ENCODE measurements at places on chromosomes 5 and 9. TPM values are rescaled to one million over a fixed set of nuclear protein-coding genes. Genes with fewer than 3 reads are reported as not detected.

SCGB3A2 gene
- not detected for polyA plus RNA-seq

CKMT2 gene
- 2.7 TPM for polyA plus RNA-seq

BTNL8 gene
- polyA plus RNA-seq = 135 TPM

P4HA2 gene
- 34.8 TPM for polyA plus RNA-seq

- peaks cover 3% of the 10 kb centered on the region for H3K36me3 ChIP-seq
- H3K27ac ChIP-seq = no peak overlapping the region
- H3K27me3 ChIP-seq = no peaks in the 10 kb centered on the region
- H3K4me1 ChIP-seq = no peaks in the 10 kb centered on the region
- H3K4me3 ChIP-seq = no peak overlapping the region
These were observed 16.2 kb downstream of the HACD4 start for GRCh38 chr9:21015129-21015815.

DNA sequence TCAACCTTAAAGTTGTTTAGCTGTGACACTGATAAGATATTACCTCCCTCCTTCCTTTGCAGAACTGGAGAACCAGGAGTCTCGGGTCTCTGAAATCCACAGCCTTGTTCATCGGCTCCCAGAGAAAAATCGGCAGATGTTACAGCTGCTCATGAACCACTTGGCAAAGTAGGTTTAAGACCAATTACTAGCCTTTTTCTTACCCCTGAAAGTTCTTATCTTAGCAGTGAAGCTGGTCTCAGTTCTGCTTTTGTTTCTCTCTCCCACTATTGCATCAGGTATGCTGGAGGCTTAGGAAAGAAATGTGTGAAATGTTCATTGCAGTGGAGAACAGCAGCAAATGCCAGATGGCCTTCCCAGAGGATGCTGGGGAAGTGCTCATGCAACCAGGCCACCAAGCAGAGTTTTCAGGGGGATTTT lies 287.4 kb downstream of the ARHGAP26 start:
- peaks cover 2% of the 10 kb centered on the region for H3K4me1 ChIP-seq
- no peak overlapping the region for H3K4me3 ChIP-seq
- H3K27me3 ChIP-seq = no peaks in the 10 kb centered on the region

DNA sequence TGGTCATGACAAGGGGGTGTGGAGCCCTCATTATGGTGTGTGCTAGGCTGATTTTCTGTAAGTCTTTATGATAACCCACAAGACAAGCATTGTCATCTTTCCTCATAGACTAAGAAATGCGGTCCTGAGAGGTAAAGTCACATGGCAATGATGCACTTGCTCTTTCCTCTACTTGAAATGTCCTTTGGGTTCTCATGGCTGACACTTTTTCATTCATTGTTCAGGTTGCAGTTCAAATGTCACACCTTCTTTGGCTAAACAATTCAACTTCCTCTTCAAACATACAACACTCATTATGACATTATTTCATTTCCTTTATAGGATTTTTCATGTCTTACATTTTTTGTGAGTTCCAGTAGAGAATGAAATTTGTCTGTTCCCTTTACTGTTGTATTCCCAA lies 323.6 kb upstream of the PRR16 start:
- no peak overlapping the region for H3K4me3 ChIP-seq
- DNase-seq = no peak
- no peak overlapping the region for H3K27ac ChIP-seq
- H3K4me1 ChIP-seq = no peaks in the 10 kb centered on the region
- H3K36me3 ChIP-seq = no peaks in the 10 kb centered on the region
- no peaks in the 10 kb centered on the region for H3K27me3 ChIP-seq

GRCh38 chr9:14312719-14313377 lies 1.1 kb downstream of the NFIB start:
- peaks cover 58% of the 10 kb centered on the region for H3K27me3 ChIP-seq
- peak overlapping the region; percentile 53 for H3K4me3 ChIP-seq
- no peaks in the 10 kb centered on the region for H3K36me3 ChIP-seq
- peaks cover 22% of the 10 kb centered on the region for H3K4me1 ChIP-seq
- H3K27ac ChIP-seq = peak overlapping the region; percentile 84

DNA sequence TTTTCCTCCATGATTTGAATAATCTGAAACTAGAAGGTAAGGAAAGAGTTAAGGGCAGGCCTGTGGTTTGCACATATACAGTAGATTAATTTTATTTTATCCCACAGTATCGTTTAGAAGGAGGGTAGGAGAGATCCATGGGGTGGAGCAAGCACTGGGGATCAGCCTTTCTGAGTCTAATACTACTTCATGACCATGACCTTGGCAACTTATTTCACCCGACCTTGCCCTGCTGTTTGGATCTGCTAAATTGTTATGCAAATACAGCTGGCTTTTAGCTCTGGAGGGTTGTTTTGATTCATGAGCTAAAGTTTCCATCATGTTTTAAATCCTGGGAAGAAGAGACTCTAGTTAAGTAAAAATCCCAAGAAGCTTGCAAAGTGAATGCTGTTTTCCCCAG lies 864 bp upstream of the GRIN3A start:
- H3K4me1 ChIP-seq = peaks cover 2% of the 10 kb centered on the region
- no peak for DNase-seq
- no peak overlapping the region for H3K27ac ChIP-seq
- peaks cover 58% of the 10 kb centered on the region for H3K27me3 ChIP-seq
- no peak overlapping the region for H3K4me3 ChIP-seq
- H3K36me3 ChIP-seq = no peaks in the 10 kb centered on the region

DNA sequence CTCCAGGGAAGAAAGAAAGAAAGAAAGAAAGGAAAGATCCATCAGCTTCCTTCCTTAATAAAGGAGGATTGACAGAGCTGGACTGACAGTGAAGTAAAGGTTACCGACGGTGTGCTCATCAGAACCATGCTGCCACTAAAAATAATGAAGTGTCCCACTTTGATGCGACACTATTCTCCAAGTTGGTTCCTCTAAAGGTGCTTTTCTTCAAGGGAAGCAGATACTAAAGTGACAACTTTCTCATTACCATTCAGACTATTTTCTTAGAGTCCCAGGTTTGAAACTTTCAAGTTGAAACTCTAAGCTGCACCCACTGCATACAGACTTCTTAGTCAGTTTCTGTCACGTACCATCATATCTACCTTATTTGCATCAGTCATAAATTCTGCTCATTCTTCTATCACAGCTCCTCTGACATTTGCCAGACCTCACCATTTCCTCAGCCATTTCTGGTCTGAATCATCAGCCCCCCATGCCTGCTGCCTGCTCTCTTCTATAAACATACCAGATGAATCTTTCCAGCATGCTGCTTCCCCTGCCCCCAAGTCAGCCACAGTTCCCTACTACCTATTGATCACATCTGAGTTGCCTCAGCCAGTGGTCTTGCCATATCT lies 177.6 kb downstream of the DEPDC1B start:
- DNase-seq = no peak
- no peak overlapping the region for H3K4me3 ChIP-seq
- H3K4me1 ChIP-seq = no peaks in the 10 kb centered on the region
- H3K36me3 ChIP-seq = no peaks in the 10 kb centered on the region

DNA sequence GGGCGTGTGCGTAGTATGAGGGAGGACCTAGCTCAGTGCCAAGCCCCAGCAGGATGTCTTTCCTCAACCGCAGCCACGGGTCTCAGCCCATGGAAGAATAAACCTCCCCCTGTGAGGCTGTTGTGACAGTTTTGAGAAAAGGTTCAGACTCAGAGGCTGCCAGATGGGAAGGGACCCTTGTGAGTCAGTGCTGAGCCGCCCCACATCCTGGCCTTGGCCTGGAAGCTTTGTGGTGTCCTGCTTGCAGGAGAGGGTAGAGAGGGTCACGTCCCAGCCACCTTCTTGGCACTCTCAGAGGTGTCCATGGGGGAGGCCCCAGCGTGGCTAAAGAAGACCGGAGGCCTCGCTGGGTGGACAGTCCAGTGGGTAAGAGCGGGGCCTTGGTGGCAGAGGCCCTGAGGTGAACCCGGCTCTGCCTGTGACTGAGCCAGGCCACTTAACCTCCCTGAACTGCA lies 2.8 kb downstream of the GRHPR start:
- no peak overlapping the region for H3K4me3 ChIP-seq
- no peak for DNase-seq
- no peaks in the 10 kb centered on the region for H3K27me3 ChIP-seq
- peaks cover 24% of the 10 kb centered on the region for H3K4me1 ChIP-seq
- no peak overlapping the region for H3K27ac ChIP-seq

GRCh38 chr9:23824830-23825591 lies 1.0 kb downstream of the ELAVL2 start:
- peak overlapping the region; percentile 37 for H3K4me3 ChIP-seq
- H3K27ac ChIP-seq = no peak overlapping the region
- DNase-seq = no peak

- no peaks in the 10 kb centered on the region for H3K4me1 ChIP-seq
- no peak overlapping the region for H3K4me3 ChIP-seq
- H3K27me3 ChIP-seq = no peaks in the 10 kb centered on the region
- no peaks in the 10 kb centered on the region for H3K36me3 ChIP-seq
These were observed 1525.5 kb upstream of the NUDT12 start for GRCh38 chr5:105088102-105088501.

GRCh38 chr5:2460098-2460497 lies 291.4 kb downstream of the IRX2 start:
- no peaks in the 10 kb centered on the region for H3K4me1 ChIP-seq
- no peaks in the 10 kb centered on the region for H3K36me3 ChIP-seq
